ENCODE measurements at places on chromosomes 16 and 17.
A peak's percentile ranks its signal among the peaks of the same experiment; 100 is the strongest.

DNA sequence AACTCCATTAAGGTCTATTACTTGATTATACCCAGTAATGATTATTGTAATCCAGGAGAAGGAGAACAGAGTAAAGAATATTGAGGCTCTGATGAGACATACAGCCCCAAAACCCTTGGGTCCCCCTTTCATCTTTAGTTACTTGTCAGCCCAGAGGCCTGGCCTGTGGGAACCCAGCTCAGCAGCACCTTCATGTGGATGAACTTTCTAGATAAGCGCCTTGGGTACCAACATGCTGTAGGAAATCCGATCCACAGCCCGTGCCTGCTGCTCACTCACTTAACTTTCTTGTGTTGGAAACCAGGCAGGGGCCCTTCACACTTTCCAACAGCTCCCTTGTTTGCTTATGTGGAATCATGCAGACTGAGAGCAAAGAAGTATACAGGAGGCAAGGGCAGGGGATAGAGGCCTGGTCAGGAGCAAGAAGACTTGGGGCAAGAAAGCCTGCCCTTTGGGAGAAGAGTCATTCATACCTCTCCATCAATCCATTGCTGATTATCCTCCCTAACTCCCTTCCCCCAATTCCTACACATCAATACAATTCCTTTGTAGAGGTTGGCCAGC lies 64.0 kb upstream of the SOX9 start:
- no peak for DNase-seq

DNA sequence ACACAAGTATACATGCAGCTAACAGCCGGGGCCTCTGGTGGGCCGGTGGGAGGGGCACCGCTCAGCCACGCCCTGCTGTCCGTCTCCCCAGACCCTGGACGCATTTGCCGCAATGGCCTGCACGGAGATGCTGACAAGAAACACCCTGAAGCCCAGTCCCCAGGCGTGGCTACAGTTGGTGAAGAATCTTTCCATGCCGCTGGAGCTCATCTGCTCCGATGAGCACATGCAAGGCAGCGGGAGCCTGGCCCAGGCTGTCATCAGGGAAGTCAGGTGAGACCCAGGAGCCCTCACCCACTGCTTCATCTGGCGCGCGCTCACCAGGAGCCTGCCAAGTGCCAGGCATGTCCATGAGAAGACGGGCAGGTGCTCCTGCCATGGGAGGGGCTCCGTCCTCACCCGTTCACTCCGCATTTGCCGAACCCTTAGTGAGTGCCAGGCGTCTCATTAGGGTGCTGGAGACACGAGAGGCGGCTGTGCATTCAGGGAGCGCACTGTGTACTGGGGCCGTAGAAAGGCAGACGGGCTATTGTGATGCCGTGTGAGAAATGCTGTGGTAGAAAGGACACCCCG lies 51.4 kb upstream of the ENDOV start:
- DNase-seq, result no peak

DNA sequence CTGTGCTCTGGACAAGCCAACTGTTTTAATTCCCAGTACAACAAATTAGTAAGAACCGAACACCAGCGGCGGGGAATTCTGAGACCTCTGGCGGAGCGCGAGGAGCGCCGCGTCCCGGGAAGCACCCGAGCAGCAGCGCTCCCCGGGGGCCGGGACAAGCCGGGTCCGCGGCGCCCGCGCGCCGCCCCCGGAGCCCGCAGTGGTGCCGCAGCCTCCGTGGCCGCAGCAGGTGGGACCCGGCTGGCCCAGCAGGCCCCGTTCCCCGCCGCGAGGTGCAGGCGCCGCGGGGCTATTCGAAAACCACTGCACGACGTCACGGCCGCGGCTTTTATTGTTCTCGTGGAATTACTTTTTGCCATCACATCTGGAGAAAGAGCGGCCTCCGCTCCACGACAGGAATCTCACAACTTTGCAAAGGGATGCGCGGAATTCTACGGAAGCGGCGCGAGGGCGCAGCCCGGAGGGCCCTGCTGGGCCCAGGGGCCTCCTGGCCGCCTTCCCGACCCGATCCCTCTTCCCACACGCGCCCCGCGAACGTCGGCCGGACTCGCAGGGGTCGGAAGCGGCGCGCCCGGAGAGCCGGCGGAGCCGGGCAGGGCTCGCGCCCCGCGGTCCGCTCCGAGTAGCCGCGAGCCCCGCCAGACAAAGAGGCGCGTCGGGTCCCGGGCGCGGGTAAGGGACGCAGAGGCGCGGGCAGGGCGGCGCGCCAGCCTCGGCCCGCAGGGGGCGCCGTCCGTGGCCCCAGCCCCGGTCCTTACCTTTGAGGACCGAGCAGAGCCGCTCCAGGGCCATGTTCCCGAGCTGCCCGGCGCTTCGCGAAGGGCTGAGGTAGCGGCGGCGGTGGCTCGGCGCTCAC lies 696 bp downstream of the NETO2 start:
- no peak for DNase-seq

- DNase-seq, result no peak
Measured at GRCh38 chr16:16048904-16049582, 99.6 kb downstream of the ABCC1 start.

DNA sequence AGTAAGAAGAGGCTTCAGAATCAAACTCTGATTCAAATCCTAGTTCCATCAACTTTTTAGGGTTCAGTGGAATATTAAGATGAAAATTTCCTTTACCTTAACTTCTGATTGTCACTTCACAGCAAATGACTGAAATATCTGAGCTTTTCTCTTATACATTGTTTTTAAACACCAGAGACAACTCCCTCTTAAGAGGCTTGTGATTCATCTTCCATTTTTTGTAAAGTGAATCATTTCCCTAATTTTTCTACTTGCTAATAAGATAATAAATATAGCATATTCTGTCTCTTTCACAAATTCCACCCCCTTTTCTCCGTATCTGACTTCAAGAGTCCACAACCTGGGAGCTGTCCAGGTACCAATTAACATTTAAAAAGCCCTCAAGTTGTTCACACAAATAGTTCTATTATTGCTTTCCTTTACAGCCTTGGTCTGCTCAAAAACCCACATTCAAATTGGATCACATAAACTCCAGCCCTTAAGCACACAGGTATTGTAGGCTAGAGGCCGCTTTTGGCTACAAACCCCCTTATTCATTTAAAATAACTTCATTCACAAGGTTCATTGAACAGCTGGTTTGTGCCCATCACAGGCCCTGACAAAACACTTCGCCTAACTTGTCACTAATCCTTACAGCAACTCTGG lies 14.1 kb upstream of the UTP6 start:
- no peak for DNase-seq

- DNase-seq, result no peak
Measured at GRCh38 chr17:27295945-27296344, 2.0 kb downstream of the WSB1 start.

GRCh38 chr17:40963838-40964237 lies 2.9 kb downstream of the KRT39 start:
- no peak for DNase-seq

- DNase-seq, result no peak
Measured at GRCh38 chr16:66432429-66432828, 5.3 kb downstream of the BEAN1 start.

DNA sequence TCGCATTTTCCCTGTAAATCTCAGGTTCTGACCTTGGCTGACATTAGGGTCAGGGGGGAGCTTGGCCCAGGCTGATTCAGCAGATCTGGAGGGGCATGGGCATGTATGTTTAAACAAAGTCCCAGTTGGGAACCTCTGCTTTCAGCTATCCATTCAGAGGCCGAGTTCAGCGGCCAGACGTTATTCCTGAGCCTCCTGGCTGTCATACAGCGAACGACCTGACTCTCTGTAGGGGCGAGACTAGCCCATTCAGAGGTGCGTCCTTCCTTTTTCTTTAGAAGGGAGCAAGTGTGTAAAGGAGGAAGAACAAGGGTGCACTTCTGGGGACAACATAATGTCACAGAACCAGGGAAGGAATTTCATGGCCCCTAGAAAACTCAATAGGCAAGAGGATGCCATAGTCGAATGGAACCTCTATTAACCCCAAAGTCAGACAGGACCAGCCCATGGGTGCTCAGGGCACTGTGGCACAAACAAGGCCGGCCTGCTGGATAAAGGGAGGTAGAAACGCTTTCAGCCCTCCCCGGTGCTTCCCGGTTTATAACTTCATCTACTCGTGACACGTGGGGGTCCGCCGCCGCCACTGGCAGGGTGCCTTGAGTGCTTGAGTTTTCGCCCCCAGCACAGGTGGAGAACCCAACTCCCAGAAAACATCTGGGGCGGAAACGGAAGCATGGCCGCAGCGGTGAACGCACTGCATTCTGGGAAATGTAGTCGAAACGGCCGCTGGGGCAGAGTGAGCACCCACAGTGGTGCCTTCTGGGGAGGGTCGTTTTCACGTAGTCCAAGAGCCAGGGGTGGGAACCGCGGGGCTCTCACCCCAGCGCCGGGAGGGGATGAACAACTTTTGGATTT lies 33.2 kb upstream of the PLCG2 start:
- no peak for DNase-seq

DNA sequence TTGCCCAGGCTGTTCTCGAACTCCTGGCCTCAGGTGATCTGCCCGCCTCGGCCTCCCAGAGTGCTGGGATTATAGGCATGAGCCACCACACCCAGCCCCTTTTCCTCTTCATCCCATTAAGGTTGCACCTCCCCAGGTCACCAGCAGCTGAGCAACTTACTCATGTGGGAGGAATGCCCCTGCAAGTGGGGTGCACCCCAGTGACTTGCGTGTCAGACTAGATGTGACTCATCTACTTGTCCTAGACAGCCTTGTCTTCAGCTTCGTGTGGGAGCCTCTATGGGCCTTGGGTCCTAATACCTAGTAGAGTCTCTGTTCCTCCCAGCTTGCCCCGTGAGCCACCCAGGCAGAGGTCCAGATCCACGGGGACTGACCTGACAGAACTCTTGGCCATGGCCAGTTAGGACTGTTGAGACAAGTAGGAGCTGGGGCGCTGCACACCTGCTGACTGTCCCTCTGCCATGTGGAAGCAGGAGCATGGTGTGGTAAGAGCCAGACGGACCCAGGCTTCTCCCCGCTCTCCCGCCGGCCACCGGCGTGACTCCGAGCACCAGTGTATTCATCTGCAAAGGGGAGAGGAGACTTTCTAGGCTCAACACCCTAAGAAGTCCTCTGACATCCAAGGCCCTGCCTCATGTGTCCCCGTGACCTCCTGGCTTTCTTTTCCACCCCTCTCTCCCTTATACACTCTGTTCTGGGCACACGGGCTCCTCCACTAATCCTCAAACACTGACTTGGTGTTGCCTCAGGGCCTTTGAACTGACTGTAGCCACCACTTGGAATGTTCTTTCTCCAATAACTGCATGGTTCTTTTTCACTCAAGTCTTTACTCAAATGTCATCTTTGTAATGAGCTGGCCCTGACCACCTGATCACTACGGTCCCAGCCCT lies 11.6 kb upstream of the CBX4 start:
- DNase-seq, result peak; percentile 41

- DNase-seq, result no peak
Measured at GRCh38 chr16:68389006-68389405, 59.3 kb downstream of the SMPD3 start.
